ENCODE measurements at places on chromosomes 5 and 9.

GRCh38 chr9:88198341-88198807 is 60.1 kb upstream of the SPATA31C2 start:
- DNase-seq = peak; percentile 93

GRCh38 chr5:126858441-126858840 is 81.5 kb downstream of the LMNB1 start:
- no peak for DNase-seq

- peak; percentile 93 for DNase-seq
Measured at GRCh38 chr5:157516626-157517325, 56.8 kb downstream of the NIPAL4 start.

DNA sequence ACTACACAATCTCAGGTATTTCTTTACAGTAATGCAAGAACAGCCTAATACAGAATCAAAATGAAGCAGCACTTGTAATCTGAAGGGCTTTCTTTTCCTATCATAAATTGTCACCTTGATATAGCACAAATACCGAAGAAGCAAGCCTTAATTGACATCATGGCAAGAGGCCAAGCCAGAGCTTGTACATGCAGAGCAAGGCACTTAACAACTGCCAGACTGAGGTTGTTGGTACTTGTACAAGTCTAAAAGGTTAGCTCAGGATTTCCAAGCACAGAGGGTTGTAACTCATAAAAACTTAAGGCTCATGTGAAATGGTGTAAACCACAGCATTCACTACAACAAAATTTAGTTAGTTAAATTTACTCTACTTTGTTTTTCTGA is 158.8 kb upstream of the SPEF2 start:
- no peak for DNase-seq

- DNase-seq = no peak
Measured at GRCh38 chr5:83270311-83270710, 193.0 kb downstream of the XRCC4 start.

DNA sequence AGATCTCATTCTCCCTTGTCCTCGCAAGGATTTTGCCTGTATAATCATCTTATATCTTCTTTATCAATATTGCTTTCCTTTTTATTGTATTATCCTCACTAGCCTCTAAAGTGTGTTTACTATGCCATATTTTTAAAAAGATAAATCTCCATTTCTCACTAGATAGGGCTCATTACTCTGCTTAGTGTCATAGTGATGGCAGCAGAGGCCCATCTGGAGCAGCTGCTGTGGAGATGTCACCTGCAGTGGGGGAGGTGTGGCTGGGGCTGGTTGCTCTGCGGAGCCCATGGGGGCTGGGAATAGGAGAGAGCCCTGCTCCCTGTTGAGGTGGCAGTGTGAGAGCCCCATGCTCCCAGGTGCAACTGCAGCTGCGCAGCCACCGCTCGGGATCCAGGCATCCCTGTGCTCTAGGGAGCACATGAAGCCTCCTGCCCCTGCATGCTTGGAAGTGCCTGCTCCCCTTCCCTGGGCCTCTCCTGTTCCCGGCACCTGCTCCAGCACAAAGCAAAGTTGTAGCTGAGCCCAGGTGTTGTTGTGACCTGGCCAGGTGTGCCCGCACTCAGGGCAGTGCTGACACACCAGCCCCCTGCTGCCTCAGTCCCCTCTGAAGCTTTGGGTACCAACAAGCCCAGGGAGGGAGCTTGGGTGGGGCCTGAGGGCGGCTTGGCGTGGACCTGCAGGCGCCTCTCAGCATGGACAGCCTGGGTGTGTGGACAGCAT is 144.6 kb upstream of the MRPS30 start:
- no peak for DNase-seq

GRCh38 chr9:20838218-20838617 is 154.2 kb downstream of the FOCAD start:
- DNase-seq = no peak

GRCh38 chr9:87518702-87519335 is 21.2 kb downstream of the DAPK1 start:
- peak; percentile 14 for DNase-seq

- DNase-seq = peak; percentile 91
Measured at GRCh38 chr5:54087436-54087835, 222.9 kb downstream of the ARL15 start.

GRCh38 chr5:112848116-112848811 is 12.8 kb upstream of the SRP19 start:
- DNase-seq = peak; percentile 71

- DNase-seq = no peak
Measured at GRCh38 chr5:11780641-11781345, 123.5 kb downstream of the CTNND2 start.

GRCh38 chr5:50553560-50553984 is 112.5 kb upstream of the EMB start:
- DNase-seq = no peak

- DNase-seq = peak; percentile 66
Measured at GRCh38 chr9:115786321-115786720, 367.3 kb upstream of the PAPPA start.

DNA sequence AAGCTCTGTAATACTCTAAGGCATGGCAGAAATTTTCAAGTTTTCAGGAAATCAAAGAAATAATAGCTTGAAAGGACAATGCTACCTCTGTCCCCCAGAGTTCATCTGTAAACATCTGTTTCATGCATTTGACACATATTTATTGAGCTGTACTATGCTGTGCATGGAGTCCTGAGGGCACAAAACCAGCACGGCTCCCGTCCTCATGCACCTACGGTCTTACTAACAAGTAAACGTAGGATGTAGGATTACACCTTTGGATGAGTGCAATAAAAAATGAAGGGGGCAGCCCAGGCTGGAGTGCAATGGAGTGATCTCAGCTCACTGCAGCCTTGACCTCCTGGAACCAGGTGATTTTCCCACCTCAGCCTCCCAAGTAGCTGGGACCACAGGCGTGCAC is 81.9 kb downstream of the SPTLC1 start:
- no peak for DNase-seq

DNA sequence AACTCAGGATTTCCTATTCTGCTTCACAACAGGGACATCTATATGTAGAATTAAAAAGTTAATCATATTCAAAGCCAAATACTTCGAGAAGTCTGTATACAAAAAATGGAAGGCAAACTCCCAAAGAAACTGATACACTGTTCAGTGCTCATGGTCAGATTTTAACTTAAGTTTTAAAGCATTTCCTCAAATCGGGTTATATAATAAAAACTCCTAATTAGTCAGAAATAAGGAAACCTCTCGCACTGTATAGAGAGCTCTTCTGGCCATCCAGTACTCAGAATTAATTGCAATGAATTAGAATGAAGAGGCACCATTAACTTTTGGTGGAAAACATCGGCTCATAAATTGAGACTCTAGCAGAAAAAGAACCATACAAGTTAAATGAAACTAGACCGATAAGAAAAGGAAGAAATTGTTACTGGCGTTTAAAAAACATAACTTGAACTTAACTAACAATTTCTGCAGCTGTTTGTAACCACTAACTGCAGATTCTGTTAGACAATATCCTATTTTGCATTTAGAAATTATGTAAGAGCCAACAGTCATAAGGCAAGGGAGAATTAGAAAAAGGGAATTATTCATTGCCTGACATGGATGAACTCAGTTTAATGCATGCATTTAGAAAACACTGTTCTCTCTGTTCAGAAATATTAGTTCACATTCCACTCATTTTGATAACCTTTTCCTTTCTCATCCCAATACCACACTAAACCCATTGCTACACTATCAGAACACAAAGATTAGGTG is 96.6 kb downstream of the FNBP1 start:
- DNase-seq = no peak

DNA sequence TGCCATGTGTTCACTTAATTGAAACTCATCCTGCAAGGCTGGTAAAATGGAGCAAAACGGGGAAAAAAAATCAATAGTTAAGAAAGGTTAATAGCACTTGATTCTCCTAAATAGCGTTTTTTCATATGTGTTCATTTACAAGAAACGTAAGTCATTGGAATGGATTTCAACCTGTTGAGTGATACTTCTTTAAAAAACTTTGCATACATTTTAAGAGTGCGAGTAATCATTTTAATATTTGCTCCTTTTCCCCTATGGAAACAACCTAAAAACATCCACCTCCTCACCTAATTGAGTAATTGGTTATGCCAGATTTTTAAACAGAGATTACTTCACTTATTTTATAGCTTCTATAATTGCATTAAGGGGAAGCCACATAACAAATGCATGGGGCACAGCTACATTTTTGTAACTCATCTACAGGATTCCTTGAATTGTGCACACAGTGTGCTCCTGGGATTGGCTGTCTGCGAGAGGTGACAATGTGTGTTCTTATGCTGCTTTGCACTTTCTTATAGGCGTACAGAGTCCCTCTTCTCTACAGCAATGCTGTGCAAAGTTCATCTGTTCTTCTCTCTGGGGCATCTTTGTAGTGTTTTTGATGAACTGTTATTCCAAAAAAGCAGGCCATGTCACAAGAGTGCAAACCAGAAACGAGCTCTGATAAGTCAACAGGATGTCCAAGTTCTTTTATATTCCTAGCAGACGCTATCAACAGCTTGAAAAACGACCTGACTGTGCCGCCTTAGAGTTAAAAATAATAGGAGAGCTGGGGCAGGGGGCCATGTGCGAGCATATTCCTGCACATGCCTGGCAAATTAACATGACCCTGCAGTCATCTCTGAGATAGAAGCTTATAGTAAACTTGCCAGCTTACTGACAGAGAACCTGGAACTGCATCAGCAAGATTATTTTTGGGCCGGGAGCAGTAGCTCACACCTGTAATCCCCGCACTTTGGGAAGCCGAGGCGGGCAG is 117.9 kb downstream of the GOLPH3 start:
- no peak for DNase-seq

- DNase-seq = peak; percentile 81
Measured at GRCh38 chr5:137415231-137415681, 83.9 kb downstream of the SPOCK1 start.

DNA sequence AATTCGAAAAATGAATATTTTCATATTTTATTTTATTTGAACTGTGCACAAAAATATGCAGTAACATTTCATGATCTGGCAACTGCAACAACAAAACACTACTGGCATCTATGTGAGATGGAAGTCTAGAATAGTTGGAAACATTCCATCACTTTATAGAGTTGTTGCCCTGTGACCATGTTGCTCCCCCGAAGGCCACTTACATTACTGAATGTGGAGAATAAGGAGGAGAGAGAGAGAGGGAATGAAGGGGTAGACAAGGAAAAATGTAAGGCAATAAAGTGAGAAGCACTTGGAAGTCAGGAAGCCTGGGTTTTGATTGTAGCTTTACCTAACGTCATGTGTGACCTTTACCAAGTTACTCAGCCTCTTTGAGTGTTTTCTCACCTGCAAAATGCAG is 437.2 kb upstream of the EDIL3 start:
- DNase-seq = no peak

- peak; percentile 65 for DNase-seq
Measured at GRCh38 chr5:80238778-80239679, 16.8 kb downstream of the SERINC5 start.

GRCh38 chr5:16663840-16664239 is 47.0 kb upstream of the RETREG1 start:
- peak; percentile 7 for DNase-seq

GRCh38 chr9:2800394-2801179 is 43.3 kb downstream of the PUM3 start:
- no peak for DNase-seq

DNA sequence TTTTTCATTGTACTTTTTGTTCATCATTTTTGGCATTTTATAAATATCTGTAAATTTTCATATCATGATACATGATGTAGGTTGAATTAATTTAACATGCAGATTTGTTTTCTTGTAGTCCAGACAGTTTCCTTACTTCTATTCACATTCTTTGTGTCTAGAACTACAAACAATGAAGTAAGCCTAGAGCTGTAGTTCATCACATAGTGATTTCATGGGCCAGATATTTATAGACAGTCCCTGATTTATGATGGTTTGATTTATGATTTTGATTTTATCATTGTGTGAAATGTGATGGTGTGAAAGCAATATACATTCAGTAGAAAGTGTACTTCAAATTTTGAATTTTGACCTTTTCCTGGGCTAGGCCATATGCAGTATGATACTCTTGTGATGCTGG is 139.0 kb downstream of the ARHGEF28 start:
- DNase-seq = no peak

- DNase-seq = peak; percentile 66
Measured at GRCh38 chr9:81022177-81022576, 667.2 kb downstream of the TLE1 start.

DNA sequence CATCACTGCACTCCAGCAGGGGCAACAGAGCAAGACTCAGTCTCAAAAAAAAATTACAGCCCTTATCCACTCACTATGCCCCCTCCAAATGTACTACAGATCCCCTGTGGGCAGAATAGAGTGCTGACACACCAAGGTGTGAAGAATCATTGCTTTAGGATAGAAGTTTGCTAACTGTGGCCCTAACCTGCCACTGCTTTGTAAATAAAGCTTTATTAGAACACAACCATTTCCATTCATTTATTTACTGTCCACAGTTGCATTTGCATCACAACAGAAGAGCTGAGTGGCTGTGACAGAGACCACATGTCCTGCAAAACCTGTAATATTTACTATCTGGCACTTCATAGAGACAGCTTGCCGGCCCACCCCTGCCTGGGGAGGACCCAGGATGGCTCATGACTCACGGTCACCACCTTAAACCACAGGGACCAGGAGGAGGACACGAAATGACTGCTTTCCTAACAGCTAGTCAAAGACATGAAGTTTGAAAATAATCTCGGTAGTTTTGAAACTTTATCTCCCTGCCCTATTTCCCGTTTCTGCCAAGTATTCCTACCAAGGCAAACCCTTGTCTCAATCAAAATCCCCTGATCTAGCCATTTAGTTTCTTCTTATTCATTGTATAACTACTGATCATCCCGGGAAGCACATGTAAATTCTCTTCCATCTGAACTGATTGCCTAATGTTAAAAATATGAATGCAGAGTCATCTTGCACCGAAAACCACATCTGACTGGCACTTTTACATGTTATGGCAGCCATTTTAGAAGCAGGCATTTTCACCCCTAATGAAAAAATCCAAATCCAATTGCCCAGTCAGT is 206.1 kb downstream of the SLIT3 start:
- DNase-seq = peak; percentile 62

DNA sequence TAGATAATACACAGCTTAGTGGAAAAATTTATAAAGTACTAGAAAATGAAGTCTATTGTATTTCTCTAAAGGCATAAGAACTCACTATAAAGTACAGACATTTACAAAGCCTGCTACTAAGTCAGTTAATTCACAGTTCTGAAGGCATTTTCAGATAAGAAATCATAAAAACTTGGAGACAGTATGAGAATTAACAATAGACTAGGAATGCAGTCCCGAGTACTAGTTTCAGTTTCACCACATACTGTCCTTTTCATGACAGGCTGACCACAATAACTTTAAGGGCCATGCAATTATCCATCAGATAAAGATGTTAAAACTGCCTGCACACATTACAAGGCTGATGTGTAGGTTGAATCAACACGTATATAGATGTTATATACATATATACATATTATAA is 362.6 kb upstream of the SMC2 start:
- DNase-seq = peak; percentile 39

GRCh38 chr5:144205141-144205551 is 34.5 kb downstream of the KCTD16 start:
- DNase-seq = peak; percentile 53

- no peak for DNase-seq
Measured at GRCh38 chr5:130055572-130055971, 151.3 kb downstream of the CHSY3 start.

- DNase-seq = peak; percentile 41
Measured at GRCh38 chr9:22157276-22157675, 148.2 kb upstream of the CDKN2B start.

GRCh38 chr5:135643881-135644766 is 65.3 kb upstream of the CXCL14 start:
- no peak for DNase-seq

GRCh38 chr9:6581253-6581652 is 64.3 kb downstream of the GLDC start:
- DNase-seq = no peak

Data from fibroblast of upper back skin (primary cell).